ENCODE measurements at places on chromosomes 5 and 9.

- H3K4me3 ChIP-seq = peak overlapping the region; percentile 53
- H3K27ac ChIP-seq = no peak overlapping the region
- H3K4me1 ChIP-seq = no peaks in the 10 kb centered on the region
- DNase-seq = no peak
- H3K36me3 ChIP-seq = no peaks in the 10 kb centered on the region
Measured at GRCh38 chr9:136691316-136692184, 4.3 kb upstream of the AGPAT2 start.

GRCh38 chr9:116286297-116286696, 132.7 kb downstream of the PAPPA start:
- H3K27ac ChIP-seq = no peak overlapping the region
- no peak for DNase-seq
- no peak overlapping the region for H3K4me3 ChIP-seq
- H3K36me3 ChIP-seq = peaks cover 2% of the 10 kb centered on the region
- H3K4me1 ChIP-seq = no peaks in the 10 kb centered on the region

GRCh38 chr5:55604611-55605067, 69.9 kb upstream of the PLPP1 start:
- H3K36me3 ChIP-seq = peaks cover 3% of the 10 kb centered on the region
- no peak overlapping the region for H3K27ac ChIP-seq
- DNase-seq = no peak
- H3K4me3 ChIP-seq = no peak overlapping the region
- H3K27me3 ChIP-seq = no peaks in the 10 kb centered on the region

- DNase-seq = no peak
- peak overlapping the region; percentile 49 for H3K27ac ChIP-seq
- no peak overlapping the region for H3K4me3 ChIP-seq
- no peaks in the 10 kb centered on the region for H3K27me3 ChIP-seq
- H3K4me1 ChIP-seq = peaks cover 20% of the 10 kb centered on the region
Measured at GRCh38 chr9:127912882-127913281, 4.0 kb downstream of the ST6GALNAC4 start.

GRCh38 chr9:16368237-16369087, 502.0 kb downstream of the BNC2 start:
- DNase-seq = no peak
- H3K27ac ChIP-seq = no peak overlapping the region
- no peak overlapping the region for H3K4me3 ChIP-seq
- H3K4me1 ChIP-seq = no peaks in the 10 kb centered on the region
- H3K36me3 ChIP-seq = no peaks in the 10 kb centered on the region
- no peaks in the 10 kb centered on the region for H3K27me3 ChIP-seq

DNA sequence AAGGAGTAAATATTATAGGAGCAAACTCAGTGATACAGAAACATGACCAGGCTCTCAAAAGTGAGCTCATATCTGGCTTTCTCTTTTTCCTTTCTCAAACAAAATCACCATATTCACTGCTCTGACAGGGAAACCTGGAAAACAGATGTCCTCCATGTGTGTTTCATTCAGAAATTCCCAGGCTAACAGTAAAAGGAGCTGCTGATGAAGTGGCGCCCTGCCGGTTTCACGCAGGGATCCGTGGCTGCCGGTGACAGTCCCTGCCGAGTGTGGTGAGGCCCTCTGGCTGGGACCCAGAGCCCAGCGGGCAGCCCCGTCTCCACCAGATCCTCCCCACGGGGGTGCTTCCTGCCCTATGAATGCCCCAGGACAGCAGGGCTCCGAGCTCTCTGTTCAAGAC, 208.1 kb downstream of the GNA14 start:
- H3K4me1 ChIP-seq = no peaks in the 10 kb centered on the region
- peaks cover 40% of the 10 kb centered on the region for H3K27me3 ChIP-seq
- H3K27ac ChIP-seq = no peak overlapping the region
- H3K4me3 ChIP-seq = no peak overlapping the region
- no peak for DNase-seq

DNA sequence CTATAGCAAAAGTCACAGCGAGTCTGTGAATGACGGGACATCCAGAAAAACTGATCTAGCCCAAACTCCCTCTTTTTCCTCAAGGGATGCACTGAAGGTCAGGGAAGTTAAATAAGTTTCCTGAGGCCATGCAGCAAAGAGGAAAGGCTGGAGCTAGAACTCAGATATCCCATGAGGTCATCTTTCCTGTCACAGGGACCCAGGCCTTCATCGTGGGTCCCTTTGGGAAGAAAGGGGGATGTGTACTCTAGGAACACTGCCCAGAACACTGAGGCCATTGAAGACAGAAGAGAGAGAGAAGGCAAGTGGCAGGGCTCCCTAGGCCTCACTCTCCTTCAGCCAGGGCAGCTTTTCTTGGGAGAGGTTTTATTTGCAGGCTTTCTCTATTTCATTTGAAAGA, 182.0 kb downstream of the EBF1 start:
- H3K4me1 ChIP-seq = peaks cover 2% of the 10 kb centered on the region
- H3K27me3 ChIP-seq = peaks cover 58% of the 10 kb centered on the region
- no peak overlapping the region for H3K4me3 ChIP-seq
- no peak overlapping the region for H3K27ac ChIP-seq
